ENCODE measurements at places on chromosomes 4 and X.

- no peak for DNase-seq
Observed at GRCh38 chr4:21780148-21780547, 168.4 kb downstream of the KCNIP4 start.

GRCh38 chr4:97530676-97531075, 612.6 kb downstream of the STPG2 start:
- DNase-seq = no peak

DNA sequence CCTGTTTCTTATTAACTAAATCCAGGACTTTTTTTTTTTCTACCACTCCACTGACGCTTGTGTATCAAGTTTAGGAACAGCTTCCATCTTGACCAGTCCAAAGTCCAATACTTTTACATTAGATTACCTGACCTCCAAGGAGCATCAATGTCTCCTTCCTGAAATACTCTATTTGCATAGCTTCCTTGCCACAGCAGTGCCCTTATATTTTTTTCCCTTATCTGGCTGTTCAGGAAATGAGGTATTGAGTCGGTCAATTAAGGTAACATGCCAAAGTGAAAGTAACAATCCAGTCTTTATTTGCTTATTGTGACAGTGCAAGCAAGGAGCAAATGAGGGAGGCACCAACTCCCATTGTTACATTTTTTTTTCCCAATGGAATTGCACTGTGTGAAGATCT, 730.8 kb upstream of the NDST4 start:
- DNase-seq = no peak

DNA sequence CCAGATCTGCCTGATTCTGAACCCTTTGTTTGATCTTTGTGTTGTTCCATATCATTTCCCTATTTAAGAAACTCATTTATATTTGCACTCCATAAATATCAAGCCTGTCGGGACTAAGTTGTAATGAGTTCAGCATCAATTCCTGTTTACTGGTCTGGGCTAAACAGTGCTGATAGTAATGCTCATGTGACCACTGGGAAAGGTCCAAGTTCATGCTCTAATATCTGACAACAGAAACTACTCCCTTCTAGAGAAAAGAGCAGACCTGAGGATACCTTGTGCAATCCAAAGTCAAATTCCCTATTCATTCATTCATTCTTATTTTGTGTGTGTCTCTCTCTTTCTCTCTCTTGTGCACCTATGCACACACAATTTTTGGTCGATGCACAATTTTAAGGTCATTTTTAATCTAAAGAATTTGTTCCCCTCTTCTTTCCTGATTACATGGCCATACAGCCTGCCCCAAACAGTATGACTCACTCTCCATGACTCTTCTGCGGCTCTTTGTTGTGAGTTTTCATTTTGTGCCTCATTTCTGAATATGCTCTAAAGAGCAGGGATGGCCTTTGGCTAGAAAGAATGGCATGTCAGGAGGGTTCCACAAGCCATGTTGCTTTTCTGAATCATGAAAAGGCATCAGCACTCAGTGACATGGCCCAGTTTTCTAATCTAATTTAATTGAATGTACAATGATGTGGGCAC, 664.3 kb downstream of the RPA4 start:
- no peak for DNase-seq

- no peak for DNase-seq
Observed at GRCh38 chrX:110951472-110952269, 144.3 kb upstream of the PAK3 start.

DNA sequence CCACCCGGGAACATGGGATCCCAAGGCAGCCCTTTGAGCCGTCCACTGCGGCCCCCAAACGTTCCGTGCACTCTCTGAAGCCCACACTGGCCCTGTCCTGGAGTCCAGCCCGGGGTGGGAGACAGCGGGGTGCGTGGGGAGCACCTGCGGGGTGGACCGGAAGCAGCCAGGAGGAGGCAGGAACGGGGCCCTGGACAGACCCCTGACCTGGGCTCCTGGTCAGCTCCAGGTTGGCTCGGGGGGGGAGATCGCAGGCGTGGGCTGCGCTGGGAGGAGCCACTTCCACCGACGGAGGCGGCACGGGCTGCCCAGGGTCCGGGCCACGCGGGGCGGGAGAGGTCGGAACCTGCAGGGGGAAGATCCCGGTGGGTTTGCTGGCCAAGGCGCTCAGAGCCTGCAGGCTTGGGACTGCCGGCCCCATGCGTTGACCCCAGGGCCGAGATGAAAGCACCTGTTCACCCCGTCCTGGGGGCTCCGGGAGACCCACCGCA, 5.7 kb upstream of the PLCXD1 start:
- no peak for DNase-seq

GRCh38 chr4:152485726-152486276, 50.1 kb downstream of the FBXW7 start:
- DNase-seq = no peak

- no peak for DNase-seq
Observed at GRCh38 chr4:94011190-94011589, 182.6 kb downstream of the ATOH1 start.

GRCh38 chrX:148629434-148629833, 129.0 kb downstream of the AFF2 start:
- no peak for DNase-seq

- DNase-seq = no peak
Observed at GRCh38 chr4:132691668-132692067, 457.4 kb upstream of the PCDH10 start.

DNA sequence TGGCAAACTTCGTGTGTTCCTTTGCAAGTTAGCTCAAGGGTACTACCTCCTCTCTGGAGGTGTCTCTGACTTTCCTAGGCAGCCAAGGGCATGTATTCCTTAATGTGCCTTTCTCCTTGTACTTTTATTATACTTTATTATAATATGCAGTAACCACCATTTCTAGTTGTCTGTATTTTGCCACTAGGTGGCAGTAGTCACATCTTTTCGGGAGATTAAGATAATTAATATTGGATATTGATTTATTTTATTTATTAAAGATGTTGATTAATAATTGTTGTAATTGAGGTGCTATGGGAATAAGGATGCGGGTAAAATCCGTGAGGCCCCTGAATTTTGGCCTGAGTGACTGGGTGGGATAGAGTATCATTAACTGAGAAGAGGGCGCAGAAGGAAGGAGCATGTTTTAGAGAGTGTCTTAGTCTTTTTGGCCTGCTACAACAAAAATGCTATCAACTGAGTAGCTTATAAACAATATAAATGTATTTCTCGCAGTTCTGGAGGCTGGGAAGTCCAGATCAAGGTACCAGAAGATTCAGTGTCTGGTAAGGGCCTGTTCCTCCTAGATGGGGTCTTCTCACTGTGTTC, 153.3 kb downstream of the TMEM164 start:
- no peak for DNase-seq

- no peak for DNase-seq
Observed at GRCh38 chr4:186698028-186698427, 25.6 kb downstream of the FAT1 start.

DNA sequence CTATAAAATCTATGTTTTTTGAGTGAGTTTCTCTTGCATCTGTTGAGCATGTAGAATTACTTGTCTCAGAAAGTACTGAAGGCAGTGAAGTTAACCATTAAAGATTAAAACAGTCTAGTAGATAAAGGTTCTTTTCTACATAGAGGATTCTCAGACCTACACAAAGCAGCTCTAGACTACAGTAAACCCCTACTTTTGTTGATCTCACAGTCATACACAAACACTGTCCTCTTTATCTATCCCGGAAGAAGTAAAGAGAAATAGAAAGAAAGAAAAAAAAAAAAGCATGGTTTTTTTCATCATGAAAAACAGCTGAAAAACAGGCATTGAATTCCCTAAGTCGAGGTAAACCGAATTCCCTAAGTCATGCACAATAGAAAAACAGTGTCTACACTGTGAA, 58.6 kb downstream of the COL25A1 start:
- DNase-seq = no peak

GRCh38 chr4:39020130-39020529, 12.1 kb downstream of the TMEM156 start:
- DNase-seq = no peak

DNA sequence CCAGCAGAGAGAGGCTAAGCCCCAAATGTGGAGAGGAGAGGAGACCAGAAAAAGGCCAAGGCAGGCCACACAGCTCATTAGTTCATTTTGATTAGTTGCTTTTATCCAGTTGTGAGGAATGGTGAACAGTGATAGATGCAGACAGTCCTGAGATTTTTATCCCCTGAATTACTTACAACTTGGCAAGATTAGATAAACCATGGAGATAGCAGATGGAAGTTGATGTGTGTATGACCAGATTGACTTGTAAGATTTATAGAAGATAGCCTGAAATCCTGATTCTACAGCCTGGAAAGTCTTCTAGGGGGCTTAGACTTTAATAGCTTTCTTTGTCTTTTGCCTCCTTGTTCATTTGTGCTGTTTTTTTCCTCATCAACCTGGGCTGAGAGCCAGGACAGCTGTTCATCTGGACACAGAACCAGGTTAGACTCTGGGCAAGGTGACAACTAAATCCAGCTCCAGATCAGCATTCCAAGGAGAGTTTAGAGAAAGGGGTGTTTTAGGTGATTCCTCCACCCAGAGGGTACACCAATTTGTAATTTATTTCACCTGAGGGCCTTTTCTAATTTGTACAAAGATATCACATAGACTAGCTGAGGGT, 215.5 kb downstream of the SPATA18 start:
- DNase-seq = no peak

DNA sequence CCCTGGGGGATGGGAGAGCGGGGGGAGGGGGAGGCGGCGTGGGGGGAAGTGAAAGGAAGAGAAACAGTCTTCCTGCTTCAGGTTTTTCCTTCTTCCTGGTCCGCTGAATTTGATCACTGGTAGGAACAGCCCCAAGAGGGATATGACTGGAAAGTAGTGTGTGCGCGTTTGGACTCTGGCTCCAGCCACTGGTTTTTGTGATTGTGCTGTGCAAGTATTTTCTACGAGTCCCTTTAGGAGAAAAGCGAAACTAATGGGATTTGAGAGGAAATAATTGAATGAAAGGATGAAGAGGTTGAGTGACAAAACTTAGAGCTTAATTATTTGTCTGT, 836 bp downstream of the PRRG1 start:
- DNase-seq = no peak

- no peak for DNase-seq
Observed at GRCh38 chr4:89358935-89359638, 51.5 kb upstream of the GPRIN3 start.

GRCh38 chr4:1759818-1760223, 33.3 kb upstream of the FGFR3 start:
- no peak for DNase-seq

- DNase-seq = no peak
Observed at GRCh38 chrX:413322-414201, 26.9 kb upstream of the PPP2R3B start.

DNA sequence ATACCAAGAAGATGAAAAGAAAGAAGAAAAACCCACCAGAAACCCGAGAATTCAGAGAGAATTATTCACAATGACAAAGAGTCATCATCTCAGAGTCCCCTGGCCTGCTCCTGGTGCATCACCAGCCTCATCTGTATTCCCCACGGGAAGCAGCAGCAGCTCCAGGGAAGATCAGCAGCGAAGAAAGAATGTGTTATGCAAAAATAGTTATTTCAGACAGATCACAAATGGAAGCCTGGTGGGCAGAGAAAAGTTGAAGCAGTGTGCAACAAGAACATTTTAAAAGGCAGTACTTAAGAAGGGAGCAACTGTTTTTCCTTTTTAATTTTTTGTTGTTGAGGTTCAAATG, 189.2 kb downstream of the PPP3CA start:
- no peak for DNase-seq

DNA sequence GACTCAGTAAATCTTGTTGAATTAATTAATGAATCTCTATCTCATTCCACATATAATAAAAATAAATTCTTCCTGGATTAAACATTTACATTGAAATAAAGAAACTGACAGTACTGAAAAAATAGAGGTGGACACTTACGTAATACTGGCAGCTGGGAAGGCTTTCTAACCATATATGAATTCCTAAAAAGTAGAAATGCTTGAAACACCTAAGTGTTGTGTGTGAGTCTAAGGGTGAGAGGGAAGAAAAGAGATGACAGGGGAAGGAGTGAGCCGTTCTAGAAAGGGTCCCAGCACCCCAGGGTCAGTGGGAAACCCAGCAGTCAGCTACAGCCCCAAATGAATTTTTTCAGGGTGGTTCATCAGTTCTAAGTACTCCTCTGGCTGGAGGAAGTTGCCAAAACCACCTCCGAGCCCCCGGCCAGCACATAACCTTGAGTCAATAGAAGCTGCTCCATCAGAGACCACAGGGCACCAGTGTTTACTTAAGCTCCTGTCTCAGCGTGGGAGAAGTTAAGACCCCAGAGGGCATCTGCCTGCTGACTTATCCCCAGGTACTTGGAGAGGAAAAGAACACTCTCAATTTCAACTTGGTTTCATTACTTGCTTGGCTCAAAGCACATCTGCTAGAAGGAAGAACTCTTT, 18.3 kb downstream of the GAB3 start:
- DNase-seq = no peak

DNA sequence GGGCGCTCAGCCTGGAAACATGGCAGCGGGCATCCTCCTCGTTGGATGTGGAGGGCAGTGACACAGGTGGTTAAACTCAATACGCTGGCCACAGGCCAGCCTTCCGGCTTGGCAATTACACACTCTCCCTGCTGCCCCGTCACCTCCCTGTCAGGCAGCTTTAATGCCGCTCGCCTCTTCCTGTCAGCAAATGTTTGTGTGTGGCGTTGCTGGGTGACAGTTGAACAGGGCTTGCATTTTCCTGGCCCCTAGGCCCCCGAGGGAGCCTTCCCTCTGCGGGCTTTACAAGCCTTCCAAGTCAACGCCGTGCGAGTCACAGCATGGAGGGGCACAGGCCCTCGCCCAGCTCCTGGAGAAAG, 620.0 kb downstream of the BCOR start:
- DNase-seq = peak; percentile 54

- no peak for DNase-seq
Observed at GRCh38 chr4:101954975-101955678, 164.6 kb downstream of the BANK1 start.

DNA sequence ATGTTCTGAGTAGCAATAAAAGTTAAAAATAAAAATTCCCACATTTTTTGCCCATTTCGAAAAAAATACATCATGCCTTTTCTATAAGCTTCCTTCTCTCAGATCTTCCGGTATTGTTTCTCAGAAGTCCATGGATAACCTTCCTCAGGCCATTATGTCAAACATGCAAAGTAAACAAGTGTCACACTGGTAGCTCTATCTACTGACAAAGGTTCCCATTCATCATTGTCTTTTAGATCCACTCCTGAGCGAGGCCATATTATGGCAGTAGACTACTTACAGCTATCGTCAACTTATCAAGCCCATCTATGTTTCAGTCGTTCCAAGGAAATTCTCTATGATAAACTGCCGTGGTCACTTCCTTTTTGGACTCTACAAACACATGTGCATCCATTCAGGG, 1068.2 kb downstream of the GLUD2 start:
- DNase-seq = no peak
